Stimulated activated CD4-positive, alpha-beta T cell treated with anti-CD3 and anti-CD28 coated beads, Interleukin-15, amount 100 ng/mL, for 48 hours (primary cell): ENCODE measurements at places on chromosomes 5 and 9.
A peak's percentile ranks its signal among the peaks of the same experiment; 100 is the strongest.

DNA sequence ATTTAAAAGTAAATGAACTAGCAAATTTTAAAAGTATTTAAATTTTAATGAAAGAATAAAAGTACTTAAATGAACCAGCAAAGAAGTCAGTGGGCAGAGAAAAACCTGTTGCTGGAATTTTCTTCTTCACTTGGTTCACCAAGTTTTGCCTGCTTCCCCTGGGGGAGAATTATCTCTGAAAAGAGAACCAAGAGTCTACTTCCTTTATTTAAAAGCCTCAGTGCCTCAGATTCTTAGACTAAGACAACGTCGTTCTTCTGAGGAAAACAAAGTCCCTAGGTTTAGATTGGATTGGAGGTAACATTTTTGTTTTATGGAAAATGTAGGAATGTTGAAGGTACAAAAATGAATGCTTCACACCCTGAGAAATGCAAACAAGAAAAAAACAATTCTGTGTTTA, 7.4 kb upstream of the KLF4 start:
- DNase-seq: no peak

GRCh38 chr5:180832638-180833068, 28.4 kb downstream of the ZFP62 start:
- DNase-seq: no peak

DNA sequence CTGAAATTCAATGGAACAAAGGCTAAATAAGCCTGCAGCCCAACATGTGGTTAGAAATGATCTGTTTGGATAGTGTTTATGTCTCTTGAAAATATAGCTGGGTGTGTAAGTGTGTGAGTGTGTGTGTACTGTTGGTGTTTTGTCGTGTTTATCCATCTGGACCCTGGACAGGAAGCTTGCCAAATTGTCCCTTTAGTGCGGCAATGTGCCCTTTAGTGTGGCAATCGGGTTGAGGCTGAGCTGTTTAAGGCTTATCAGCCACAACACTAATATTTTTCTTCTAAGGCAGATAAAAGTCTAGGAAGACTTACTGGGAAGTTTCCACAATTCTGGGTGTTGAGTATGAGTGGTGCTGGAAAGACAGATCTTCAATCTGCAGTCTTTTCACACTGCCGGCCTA, 180.2 kb downstream of the YTHDC2 start:
- no peak for DNase-seq

DNA sequence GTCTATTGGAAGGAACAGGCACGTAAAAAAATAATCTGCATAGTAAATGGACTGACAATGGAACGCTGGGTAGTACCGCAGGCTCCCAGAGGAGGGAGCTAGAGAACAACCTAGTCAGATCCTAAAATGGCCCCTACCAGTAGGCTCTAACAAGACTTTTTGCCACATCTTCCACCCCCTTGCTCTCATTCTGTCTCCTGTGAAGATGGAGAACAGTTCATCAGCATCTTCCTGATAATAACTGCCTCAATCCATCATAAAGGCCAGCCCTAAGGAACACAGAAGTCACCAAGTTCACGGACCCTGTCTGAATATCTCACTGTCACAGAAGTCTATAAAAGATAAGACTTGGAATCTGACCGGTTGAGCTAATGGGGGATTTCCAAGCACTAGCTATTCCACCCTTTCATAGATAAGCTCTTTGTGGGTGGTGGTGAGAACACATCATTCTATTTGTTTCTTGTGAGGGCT, 133.4 kb downstream of the SLC1A3 start:
- peak; percentile 64 for DNase-seq

DNA sequence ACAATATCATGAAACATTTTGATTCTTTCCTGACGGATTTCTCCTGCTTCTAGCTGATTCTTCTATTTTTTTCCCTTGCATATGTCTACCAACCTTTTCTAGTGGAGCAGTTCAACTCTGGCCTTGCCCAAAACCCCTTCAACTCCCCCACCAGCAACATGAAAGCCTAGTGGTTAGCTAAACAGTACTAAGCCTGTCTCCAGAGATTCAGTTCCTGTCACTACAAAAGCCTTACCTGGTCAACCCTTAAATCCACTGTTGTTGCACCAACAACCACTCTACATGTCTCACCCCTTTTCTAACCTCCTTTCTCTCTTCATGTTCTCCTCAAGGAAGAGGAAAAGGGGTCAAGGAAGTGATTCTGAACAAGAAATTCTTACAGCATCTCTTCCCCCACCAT, 74.8 kb upstream of the PIK3R1 start:
- DNase-seq: no peak

DNA sequence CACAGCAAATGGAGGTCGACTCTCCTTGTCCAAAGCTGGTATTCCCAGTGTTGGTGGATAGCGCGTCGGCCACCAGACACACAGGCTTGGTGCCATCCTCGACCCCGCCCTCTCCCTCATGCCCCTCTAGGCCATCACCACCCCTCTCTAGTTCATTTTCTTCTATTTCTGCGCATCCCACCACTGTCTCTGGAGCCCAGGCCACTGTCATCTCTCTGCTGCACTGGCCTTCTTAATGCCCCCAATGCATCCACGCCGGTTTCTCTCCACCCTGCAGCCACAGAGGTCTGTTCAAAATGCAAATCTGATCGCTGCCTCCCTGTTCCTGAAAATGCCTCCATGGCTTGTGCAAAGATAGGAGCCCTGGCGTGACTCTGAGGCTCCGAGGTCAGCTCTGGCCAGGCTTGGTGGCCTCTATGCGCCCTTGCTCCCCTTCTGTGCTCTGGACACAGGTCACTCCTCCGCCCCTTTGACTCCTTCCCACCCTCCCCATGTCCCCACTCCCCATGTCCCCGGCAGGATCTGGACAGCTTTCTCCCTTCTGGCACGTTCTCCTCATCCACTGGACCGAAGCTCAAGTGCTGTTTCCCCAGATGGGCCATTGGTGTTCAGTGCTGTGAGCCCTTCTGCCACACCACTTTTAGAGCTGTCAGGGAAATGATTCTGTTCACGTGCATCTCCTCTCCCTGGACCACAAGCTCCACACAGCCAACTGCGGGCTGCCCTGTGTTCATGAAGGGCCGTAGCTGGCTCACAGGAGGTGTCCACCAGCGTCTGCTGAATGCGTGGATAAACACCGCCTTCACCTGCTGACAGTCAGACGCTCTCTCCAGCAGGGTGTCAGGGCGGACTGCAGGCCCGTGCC, 59.5 kb upstream of the RNF130 start:
- DNase-seq: no peak

- DNase-seq: no peak
Measured at GRCh38 chr5:176579323-176579722, 30.2 kb downstream of the CDHR2 start.

DNA sequence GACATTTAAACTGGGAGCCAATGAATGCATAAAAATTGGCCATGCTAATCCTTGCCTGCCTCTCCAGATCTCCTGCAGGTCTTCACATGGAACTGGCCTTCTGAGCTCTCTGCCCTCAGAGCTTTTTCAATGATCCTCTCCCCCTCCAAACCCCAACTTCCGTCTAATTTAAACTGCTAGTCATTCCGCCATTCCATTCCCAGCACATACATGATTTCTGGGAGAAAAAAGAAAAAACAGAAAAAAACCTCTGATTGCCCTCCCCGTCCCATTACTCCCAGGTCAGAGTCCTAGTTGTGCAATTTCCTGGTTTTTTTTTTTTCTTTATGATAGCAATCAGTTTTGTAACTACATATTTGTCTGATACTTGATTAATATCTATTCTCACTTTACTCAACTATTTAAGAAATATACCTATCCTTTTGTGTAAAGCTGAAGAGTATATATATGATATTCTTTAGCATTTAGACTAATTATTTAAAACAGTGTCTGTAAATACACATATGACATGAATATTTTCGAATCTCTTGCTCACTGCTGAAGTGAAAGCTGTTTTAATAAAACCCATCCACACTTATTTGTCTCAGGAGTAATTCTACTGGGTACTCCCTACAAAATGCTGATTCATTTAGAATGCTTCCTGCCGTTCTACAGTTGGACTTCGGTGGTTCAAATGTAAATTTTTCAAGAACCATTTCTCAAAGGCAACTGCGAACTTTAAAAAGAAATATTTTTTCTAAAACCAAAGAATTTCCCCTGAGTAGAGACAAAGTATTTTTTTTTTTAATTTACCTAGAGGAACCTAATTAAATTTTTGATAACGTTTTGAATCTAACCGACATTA, 1.6 kb downstream of the HINT1 start:
- DNase-seq: no peak

- DNase-seq: no peak
Measured at GRCh38 chr9:99078717-99079116, 26.2 kb upstream of the TGFBR1 start.

GRCh38 chr9:135507104-135508035, 6.9 kb downstream of the MRPS2 start:
- no peak for DNase-seq

DNA sequence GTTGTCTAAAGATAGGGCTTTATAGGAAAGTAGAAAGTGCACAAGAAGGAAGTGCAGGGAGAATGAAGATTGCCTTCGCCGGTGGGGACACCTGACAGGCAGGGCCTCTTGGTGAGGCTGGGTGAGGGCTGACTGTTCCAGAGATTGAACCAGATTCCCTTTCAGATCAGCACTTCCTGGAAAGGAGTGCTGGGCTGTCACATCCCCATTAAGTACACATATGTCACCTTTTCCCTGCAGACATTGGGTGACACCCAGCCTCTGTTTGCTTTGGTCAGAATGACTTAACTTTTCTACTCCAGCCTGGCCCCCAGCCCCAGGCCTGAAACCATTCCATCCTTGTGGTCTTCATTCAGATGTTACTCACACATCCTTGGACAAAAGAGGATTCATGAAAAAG, 7.4 kb upstream of the SHROOM1 start:
- no peak for DNase-seq

DNA sequence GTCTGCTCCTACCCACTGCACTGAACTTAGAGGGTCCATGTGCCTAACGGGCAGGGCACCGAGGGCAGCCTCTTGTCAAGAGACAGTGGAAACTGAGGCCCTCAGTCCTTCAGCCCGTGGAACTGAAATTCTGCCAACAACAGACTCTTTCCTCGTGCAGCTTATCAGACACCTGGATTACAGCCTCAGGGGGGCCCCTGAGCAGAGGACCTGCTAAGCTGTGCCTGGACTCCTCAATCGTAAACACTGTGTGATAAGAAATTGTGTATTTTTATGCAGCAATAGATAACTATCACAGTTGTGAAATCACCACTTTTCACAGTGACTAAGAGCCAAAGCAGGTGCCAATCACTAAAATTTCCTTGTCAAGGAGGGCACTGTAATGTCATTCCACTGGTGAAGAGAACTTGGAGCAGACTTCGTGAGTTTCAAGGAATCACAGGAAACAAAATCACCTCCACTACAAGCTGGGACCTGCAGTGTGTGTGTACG, 33.4 kb upstream of the CTSV start:
- DNase-seq: no peak

- DNase-seq: no peak
Measured at GRCh38 chr5:14452685-14453454, 128.7 kb upstream of the OTULINL start.

GRCh38 chr9:12854221-12854620, 79.4 kb downstream of the LURAP1L start:
- DNase-seq: no peak

DNA sequence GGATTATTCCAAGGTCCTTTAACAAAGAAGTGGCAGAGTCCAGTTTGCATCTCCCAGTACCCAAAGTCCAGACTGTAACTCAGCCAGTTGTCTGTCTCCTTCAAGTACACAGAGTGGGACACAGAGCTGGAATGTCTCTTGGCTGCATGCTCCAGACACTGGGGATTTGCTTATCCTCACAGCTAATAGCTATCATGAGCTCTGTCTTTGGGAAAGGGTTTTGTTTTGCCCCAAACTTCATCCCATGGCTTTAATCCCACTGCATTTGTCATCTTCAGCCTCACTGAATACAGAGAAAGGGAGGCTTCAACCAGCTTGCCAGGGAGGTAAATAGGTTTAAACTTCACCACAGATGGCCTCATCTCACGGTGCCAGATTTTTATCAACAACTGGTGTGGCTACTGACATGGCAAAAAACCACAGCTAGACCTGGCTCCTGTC, 412.2 kb upstream of the SLC24A2 start:
- no peak for DNase-seq

- DNase-seq: no peak
Measured at GRCh38 chr5:146645342-146645741, 129.4 kb upstream of the GPR151 start.

GRCh38 chr5:180844432-180844831, 16.6 kb downstream of the ZFP62 start:
- no peak for DNase-seq

DNA sequence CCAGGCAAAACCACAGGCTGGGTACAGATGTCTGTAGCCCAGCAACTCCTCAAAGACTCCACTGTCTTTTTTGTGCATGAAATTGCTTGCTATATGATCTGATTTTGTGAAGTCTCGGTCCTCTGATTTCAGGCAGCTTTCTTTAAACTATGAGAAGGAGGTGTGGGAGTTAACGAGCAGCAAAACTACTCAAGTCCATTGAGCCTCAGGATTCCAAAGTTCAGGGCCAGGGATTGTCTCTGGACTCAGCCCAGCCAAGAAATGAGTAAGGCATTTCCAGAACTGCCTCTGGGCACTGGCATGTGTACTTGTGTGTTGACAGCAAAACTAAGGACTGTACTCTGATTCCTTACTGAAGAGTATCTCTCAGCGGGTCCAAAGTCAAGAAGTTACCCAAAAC, 53.4 kb upstream of the GLIS3 start:
- DNase-seq: no peak

DNA sequence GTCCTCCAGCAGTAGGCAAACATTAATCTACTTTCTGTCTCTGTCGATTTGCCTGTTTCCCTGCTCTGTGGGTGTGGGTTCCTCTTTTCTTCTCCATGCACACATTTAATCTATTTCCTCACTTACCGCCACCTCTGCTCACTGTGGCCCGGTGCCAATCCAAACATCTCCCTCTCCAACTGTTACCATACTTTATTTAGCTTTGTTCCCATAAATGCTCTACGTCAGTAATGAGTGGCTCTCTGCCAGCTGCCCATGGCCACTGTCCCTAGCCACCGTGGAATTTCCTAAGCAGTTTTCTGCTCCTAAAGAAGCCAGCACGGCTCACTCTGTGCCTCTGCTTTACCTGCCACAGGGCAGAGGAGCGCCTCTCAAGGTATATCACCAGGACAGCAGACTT, 19.5 kb upstream of the GOLPH3 start:
- no peak for DNase-seq
